ENCODE measurements at places on chromosomes 11 and 22. TPM values are rescaled to one million over a fixed set of nuclear protein-coding genes. Genes with fewer than 3 reads are reported as not detected.
A peak's percentile ranks its signal among the peaks of the same experiment; 100 is the strongest.

DNA sequence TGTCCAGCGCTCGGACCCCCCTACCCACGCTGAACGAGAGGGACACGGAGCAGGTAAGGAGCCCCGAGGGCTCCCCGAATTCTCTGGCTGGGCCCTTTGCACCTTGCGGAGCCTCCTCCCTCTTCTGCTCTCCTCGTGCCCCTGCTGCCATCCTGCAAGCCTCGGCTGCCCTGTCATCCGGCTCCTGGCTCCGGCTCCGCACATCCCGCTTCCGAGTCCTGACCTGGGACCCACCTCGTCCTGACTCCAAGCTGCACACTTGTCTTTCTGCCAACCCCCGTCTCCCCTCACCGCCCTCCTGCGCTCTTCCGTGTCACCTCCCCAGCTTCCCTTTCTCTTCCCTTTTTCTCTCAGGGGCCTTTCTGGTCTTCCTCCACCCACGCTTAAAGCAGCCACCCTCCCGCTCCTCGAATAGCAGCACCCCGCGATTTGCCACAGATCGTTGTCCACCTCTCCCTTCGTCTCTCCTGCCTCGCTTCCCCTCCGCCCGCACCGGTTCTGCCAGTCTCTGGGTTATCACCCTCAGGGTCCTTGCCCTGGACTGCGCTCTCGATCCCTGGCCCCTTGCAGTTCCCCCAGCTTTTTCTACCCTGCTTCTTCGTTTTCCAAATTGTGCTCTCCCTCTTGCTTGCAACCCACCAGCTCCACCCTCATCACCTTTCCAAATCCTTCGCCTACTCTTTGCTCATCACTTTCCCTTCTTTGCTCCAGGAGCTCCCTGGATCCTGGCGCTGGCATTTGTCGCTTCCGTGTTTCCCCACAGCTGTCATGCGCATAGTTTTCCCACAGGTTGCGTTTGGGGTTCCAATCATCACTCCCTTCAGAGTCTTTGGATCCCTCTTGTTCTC is 822 bp downstream of the MARK2 start:
- H3K27me3 ChIP-seq = no peaks in the 10 kb centered on the region
- H3K4me1 ChIP-seq = peaks cover 57% of the 10 kb centered on the region
- H3K27ac ChIP-seq = no peak overlapping the region

The IRAG1 gene
- 2.5 TPM for total RNA-seq

- no peak overlapping the region for H3K4me3 ChIP-seq
- H3K27me3 ChIP-seq = no peaks in the 10 kb centered on the region
- no peak for DNase-seq
- no peaks in the 10 kb centered on the region for H3K36me3 ChIP-seq
- H3K4me1 ChIP-seq = peaks cover 7% of the 10 kb centered on the region
These were observed 9.9 kb upstream of the MRPL11 start for GRCh38 chr11:66448523-66448922.

- no peak overlapping the region for H3K27ac ChIP-seq
- H3K27me3 ChIP-seq = no peaks in the 10 kb centered on the region
- DNase-seq = no peak
- H3K4me3 ChIP-seq = no peak overlapping the region
These were observed 1260.3 kb downstream of the BRD1 start for GRCh38 chr22:48567213-48567975.

The ANKK1 gene
- total RNA-seq = not detected

GRCh38 chr11:8070417-8071115 is 10.4 kb upstream of the TUB start:
- DNase-seq = peak; percentile 60
- peaks cover 29% of the 10 kb centered on the region for H3K4me1 ChIP-seq
- H3K27ac ChIP-seq = no peak overlapping the region
- no peaks in the 10 kb centered on the region for H3K27me3 ChIP-seq
- H3K36me3 ChIP-seq = no peaks in the 10 kb centered on the region

The LINC01488 gene
- total RNA-seq = not detected

The OR2AG2 gene
- 0.31 TPM for total RNA-seq

All from GM23338 (cell line).